Peyer's patch (tissue), 4 donors: ENCODE measurements at places on chromosomes 1 and 21.

- peak; percentile 90 for DNase-seq
Observed at GRCh38 chr1:27031235-27032118, 18.8 kb upstream of the TENT5B start.

DNA sequence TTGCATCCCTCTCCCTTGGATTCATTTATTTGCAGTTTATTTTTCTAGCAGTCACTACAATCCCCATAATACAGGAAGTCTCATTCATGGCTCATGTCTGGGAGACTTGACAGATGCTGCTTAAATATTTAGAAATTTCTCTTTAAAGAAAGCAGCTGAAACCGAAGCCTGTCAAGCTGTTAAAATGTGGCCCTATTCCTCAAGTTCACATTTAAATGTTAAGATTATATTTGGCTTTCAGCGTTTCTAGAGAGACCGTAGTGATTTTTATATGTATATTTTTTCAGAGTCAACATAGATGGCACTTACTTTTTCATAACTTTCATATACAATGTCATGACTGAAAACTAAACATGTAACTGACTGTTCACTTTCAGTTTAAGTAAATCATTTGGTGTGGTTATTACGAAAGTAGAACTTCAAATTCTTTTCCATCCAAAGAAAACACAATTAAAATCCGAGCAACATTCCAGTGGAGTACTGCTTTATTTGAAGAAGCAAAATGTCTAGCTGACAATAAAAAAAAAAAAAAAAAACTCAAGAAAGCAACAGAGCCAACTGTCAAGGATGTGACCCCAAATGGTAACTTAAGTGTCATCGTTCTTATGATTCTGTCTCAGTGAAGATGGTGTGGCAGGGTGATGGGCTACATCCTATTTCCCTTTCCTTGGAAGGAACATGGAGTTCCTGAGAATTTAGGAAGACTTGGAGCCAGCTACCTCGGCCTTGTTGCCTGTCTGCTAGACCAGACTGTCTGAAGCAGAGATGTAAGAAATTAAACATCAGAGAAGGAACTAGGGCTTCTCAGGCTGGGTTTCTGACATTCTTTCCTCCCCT lies 37.8 kb downstream of the MIS18A start:
- DNase-seq, result no peak

DNA sequence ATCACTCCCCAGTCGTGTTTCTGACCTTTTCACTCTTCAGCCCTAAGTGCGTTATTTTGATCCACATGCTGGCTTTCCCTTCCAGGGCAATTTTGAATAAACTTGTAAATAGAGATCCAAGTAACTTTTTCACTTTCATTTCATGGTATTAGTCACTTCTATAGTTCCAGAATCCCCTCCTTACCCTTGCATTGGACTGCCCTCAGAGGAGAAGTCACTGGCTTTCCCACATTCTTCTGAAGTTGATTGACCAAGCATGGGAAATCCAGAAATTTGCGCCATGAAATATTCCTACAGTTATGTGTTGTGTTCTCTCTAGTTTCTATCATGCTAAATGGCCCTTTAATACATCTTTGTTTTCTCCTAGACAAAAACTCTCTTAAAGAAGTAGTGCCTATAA lies 177.3 kb upstream of the GORAB start:
- no peak for DNase-seq

GRCh38 chr1:88985032-88985431 lies 7.4 kb downstream of the KYAT3 start:
- no peak for DNase-seq

- DNase-seq, result no peak
Observed at GRCh38 chr21:46037331-46038325, 56.1 kb downstream of the COL6A1 start.

GRCh38 chr1:171251952-171252300 lies 3.6 kb downstream of the FMO1 start:
- no peak for DNase-seq

DNA sequence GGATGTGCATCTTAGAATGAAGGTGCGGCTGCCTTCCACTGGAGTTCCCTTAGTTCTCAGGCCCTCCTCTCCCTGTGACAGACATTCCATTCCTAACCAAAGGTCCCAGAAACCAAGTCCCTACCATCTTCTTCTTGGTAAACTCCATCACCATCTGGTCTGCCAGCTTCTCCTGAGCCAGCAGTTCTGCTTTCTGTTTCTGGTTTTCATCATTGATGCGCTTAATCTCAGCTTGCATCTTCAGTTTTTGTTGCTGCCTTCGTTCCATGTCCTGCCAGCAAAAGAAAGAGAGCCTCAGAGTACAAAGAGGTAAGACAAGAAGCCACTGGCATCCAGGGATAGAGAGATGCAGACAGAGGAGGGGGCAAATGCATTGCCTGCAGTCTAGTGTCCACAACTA lies 18.0 kb upstream of the VSIG8 start:
- DNase-seq, result no peak

- DNase-seq, result no peak
Observed at GRCh38 chr1:235595079-235595478, 54.5 kb downstream of the GNG4 start.

GRCh38 chr21:27802816-27803475 lies 836.1 kb upstream of the ADAMTS5 start:
- DNase-seq, result no peak

- DNase-seq, result no peak
Observed at GRCh38 chr1:62364721-62365120, 45.5 kb upstream of the KANK4 start.

GRCh38 chr1:28973596-28974421 lies 59.4 kb downstream of the EPB41 start:
- no peak for DNase-seq

DNA sequence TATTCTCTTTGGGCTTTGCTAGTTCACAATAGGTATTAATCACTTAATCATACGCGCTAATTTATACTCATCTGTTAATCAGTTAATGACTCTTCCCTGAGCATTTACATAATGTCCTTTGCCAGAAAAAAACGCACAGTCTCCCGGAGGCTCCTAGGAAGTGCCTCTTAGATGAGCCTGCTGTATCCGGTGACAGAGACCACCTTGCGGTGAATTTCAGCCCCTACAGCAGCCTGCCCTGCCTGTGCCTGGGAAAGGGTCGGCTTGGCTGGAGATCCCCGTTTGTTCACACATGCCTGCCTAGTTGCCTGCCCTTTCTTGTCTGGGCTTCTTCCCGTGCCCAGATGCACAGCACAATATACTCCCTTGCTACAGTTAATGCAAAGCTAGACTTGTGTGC lies 152.9 kb downstream of the ZBTB18 start:
- DNase-seq, result no peak

- no peak for DNase-seq
Observed at GRCh38 chr1:115331558-115332331, 6.3 kb downstream of the NGF start.

DNA sequence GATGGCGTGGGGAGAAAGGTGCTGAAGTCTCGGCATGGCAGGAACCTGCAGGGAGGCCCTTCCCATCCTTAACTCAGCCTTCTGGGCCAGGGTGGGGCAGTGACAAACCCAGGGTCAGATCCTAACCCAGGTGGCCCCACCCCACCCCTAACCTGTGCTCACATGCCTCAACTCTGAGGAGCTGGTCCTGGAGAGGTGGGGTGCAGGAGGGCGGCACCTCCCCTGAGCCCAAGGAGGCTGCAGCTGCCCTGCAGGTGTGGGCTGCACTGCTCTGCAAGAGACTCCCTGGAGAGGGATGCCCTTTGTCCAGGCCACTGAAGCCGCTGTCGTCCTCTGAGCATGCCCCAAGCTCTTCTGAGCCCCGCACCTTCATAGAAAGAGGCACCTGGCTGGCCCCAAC lies 15.2 kb upstream of the ADAMTSL4 start:
- no peak for DNase-seq

GRCh38 chr1:244863491-244864252 lies 671 bp downstream of the HNRNPU start:
- peak; percentile 68 for DNase-seq

GRCh38 chr1:240577095-240577494 lies 34.9 kb downstream of the GREM2 start:
- no peak for DNase-seq

DNA sequence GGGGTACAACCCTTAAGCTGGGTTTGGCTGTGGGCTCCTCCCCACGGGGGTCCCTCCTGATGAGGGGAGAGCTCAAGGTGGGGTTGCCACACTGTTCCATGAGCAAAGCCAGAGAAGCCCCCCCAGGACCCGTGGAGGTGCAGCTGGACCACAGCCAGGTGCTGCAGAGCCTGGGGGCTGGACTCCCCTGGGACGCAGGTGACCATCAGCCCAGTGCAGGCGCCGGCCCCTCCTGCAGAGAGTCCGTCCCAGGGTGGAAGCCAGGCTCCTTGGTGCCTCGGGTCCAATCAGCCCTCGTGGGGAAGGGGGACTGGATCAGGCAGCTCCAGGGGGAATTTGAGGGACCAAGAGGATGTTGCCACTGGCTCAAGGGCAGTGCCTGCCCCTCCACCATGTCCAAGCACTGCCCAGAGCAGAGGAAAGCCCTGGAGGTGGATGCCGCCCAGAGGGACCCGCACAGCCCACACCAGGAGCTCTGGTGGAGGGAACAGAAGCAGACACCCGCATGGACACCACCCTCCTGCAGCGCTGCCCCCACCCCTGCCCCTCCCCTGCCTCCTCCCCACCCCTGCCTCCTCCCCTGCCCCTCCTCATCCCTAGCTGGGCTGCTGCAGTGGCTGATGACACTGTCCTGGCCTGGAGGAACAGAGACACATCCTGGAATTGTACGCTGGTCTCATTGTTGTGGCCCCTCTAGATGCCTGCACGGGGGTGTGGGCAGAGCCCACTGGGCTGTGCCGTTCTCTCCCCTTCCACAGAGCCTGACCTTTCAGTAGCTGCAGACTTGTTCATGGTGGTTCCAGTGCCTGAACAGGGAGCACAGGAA lies 30.8 kb upstream of the COL18A1 start:
- DNase-seq, result no peak

DNA sequence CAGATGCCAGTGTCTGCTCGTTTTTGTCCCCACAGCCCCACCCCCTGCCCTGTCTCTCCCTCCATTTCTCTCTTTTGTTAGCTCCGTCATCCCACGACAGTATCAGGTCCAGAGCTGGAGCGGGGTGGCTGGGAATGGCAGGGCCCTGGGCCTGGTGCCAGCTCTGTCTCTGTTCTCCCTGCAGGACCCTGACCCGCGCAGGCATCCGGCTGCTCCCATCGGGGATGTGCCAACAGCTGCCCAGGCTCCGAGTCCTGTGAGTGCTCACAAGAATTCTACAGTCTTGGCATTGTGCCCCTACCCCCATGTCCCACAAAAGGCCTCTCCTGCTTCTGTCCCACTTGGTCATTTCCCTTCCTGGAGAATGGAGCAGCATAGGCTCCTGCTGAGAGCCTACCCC lies 37.4 kb downstream of the UBE2T start:
- DNase-seq, result no peak

DNA sequence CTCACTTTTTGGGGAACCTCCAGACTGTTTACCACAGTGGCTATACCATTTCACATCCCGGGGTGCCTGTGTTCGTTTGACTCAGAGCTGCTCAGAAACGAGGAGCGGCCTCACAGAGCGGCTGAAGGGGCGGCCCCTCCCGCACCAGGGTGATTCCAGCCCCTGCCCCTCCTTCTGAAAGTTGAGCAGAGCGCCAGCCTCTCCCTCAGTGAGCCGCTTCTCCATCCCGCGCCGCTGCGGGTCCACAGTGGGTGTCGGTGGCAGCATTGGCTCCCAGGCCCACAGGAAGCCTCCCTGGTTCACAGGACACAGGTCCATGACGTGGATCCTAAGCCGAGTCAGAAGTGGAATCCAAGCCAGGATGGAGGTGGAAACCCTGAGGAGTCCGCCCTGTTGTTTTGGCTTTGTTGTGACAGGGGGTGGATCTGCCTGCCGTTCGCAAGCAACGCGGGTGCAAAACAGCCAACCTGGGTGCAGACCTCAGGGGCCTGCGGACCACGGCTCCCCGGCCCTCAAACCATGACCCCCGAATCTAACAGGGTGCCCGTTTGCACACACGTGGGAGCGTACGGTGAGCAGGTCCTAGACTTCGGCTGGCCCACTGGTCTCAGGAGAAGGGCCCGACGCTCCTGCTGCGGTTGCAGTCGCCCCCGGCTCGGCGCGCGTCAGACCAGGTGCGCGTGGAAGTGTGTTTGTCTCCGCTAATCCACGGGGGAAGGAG lies 186.8 kb upstream of the ARHGEF16 start:
- no peak for DNase-seq

DNA sequence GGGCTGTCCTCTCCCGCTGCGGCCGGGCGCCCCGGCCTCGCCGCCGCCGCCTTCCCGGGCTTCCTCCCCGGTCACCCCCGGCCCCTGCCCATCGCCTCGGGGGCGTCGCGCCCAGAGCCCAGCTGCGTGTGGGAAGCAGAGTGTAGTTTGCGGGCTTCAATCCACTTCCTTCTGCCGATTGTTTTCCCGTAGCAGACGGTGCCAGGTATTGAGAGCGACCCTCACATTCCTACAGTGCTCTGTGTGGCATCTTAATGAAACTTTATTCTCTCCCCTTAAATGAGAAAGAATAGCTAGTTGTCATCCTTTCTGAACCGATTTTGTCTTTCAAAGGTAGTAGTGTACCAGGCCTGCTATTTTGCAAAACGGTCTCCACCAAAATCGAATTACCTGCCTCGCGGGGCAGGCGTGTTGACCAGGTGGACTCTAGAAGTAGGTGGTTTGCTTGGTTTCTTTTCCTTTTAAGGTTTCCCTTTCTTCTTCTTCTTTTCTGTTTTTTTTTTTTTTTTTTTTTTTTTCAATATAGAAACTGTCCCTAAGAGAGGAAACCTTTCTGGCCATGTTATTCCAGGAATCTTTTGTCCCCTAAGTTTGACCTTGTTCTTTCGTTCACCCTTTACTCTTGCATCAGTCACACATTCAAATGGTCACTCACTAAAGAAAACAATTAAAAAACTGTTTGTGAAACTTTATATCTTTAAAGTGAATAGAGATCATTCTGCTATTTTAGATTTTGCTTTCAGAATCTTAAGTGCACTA lies 881 bp downstream of the USP25 start:
- no peak for DNase-seq

DNA sequence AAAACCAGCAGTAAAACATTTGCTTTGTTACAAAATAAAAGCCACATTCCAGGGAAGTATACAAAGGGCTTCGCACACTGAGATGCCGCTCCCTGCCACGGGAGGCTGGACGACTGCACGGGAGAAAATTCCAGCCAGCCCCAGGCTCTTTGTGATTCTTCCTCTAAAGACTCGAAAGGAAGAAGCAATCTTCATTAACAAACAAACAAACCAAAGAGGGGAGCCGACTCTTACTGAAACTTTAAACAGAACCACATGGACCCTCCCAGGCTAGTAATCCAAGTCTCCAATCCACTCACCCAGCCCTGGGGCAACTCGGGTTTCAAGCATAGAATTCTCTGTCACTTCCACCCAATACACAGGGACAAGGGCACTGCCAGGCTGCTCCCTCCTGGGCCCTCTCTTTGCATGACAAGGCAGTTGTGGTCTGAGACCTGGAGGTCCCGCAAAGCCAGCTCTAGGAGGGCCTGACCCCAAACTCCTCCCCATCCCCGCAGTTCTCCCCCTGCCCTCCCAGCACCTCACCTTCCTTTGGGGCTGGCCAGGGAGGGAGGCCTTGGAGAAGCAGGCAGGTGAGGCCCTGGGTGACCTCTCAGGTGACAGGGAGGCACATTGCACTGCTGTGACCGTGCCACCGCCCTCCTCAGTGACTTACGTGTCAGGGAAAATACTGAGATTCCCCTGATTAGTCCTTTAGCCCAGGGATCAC lies 26.6 kb upstream of the COL18A1 start:
- DNase-seq, result no peak
